ENCODE measurements at places on chromosomes 16 and 17. TPM values are rescaled to one million over a fixed set of nuclear protein-coding genes. Genes with fewer than 3 reads are reported as not detected.

The EIF1 gene
- 641 TPM for polyA plus RNA-seq

The FDXR gene
- 26.5 TPM for polyA plus RNA-seq

The SLFN13 gene
- 0.99 TPM for polyA plus RNA-seq

The RUSF1 gene
- polyA plus RNA-seq, result 91.9 TPM

The IL21R gene
- polyA plus RNA-seq, result 0.01 TPM

The ABCC12 gene
- polyA plus RNA-seq, result 0.08 TPM

The FAM20A gene
- polyA plus RNA-seq, result 12.2 TPM

The ZNF688 gene
- 16.1 TPM for polyA plus RNA-seq

The RNF43 gene
- polyA plus RNA-seq, result 0.21 TPM

The RNF222 gene
- polyA plus RNA-seq, result not detected

DNA sequence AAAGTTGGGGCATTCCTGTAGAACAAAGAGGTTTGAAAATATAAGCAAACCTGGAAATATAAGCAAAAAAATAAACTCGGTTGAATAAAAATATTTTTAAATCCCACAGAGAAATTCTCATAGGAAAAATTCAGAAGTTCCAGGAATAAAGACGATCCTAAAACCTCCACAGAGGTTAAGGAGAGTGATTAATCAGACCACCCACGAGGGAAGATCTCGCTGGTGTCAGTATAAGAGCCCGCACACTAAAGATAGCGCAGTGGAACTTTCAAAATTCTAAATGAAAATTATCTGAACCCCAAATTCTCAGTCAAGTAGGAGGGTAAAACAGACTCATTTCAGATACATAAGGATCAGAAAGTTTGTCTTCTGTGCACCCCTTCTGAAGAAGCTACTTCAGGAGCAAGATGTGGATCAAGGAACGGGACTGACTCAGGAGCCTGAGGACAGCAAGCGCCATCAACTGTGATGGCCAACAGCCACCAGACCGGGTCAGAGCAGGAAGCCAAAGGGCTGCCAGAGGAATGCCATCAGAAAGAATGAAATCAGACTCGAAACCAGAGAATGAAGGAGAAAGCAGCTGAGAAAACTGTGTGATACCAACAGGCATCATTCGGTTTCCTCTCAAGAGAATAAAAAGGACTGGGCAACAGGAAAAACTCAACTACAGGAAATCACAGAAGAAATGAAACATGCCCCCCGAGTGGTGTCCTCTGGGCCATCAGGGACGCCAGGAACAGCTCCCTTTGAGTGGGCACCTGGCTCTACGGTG, 66.9 kb downstream of the CYTH1 start:
- DNase-seq, result no peak

GRCh38 chr17:29584452-29585079, 4.9 kb downstream of the GIT1 start:
- no peak for DNase-seq

DNA sequence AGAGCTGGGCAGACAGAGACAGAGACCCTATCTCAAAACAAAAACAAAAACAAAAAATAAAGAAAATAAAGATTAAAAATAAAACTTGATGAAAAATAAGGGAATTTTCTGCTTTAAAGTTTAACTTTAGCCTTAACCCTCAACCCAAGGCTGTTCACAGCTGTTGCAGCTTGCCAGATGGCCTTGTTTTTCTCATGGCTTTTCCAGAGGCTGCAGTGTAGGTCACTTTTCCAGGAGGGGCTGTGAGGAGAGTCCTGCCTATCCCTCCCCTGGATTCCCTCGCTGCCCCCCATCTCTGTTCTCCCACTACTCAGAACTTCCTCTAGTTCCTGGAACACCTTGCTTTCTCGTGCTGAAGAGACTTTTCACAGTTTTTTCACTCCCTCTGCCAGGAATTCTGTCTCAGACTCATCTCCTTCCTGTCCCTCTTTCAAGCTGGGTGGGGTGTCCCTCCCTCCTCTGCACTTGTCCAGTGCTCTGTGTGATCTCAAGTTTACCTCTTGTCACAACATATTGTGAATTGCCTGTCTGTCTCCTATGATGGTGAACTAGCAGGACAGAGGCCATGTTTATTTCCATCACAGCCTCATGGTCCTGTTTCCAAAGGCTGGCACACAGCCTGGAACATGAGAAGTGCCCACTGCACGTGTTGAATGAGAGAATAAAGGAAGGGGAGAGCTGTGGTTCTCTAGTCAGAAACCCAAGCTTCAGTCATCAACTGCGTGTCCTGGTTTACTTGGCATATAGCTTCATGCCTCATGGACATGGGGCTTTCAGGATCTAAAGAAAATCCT, 69.9 kb upstream of the MSI2 start:
- peak; percentile 28 for DNase-seq

DNA sequence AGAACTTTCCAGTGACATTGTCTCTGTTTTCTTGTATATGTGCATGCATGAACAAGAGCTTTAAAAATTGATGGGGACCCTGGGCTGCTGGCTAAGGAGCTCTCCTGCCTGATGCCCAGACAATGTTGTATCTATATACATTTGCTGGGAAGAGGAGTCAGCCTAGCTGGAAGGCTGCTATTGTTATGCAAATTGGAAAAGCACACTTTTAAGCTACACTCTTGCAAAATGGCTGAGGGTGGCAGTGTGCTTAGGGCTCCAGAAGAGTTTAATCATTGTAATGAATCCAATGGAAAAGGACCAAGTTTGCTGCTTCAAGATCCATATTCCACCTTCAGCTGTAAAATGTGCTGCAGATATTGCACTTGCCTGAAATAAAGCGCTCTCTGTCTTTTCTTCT, 171.8 kb downstream of the PRKCA start:
- DNase-seq, result no peak

GRCh38 chr17:3666516-3666915, 1.9 kb downstream of the TAX1BP3 start:
- no peak for DNase-seq
